ENCODE measurements at places on chromosomes 7 and 10. TPM values are rescaled to one million over a fixed set of nuclear protein-coding genes. Genes with fewer than 3 reads are reported as not detected.

The TMEM120A gene
- polyA plus RNA-seq, result 12.2 TPM

The CYP3A4 gene
- not detected for polyA plus RNA-seq

The FBXL13 gene
- 1.3 TPM for polyA plus RNA-seq

- DNase-seq, result no peak
Measured at GRCh38 chr10:118810796-118811505, 56.2 kb upstream of the CACUL1 start.

GRCh38 chr7:140624392-140625191 lies 16.0 kb downstream of the DENND2A start:
- no peak for DNase-seq

DNA sequence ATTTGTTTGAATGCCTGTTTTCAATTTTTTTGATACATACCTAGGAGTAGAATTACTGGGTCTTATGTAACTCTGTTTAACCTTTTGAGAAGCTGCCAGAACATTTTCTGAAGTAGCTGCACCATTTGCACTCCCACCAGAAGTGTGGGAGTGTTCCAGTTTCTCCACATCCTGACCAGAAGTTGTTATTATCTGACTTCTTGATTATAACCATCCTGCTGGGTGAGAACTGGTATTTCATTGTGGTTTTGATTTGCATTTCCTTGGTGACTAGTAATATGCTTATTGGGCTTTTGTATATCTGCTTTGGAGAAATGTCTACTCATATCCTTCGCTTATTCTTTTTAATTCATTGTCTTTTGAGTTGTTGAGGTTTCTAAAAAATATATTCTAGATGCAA lies 117.2 kb upstream of the GLCCI1 start:
- no peak for DNase-seq

DNA sequence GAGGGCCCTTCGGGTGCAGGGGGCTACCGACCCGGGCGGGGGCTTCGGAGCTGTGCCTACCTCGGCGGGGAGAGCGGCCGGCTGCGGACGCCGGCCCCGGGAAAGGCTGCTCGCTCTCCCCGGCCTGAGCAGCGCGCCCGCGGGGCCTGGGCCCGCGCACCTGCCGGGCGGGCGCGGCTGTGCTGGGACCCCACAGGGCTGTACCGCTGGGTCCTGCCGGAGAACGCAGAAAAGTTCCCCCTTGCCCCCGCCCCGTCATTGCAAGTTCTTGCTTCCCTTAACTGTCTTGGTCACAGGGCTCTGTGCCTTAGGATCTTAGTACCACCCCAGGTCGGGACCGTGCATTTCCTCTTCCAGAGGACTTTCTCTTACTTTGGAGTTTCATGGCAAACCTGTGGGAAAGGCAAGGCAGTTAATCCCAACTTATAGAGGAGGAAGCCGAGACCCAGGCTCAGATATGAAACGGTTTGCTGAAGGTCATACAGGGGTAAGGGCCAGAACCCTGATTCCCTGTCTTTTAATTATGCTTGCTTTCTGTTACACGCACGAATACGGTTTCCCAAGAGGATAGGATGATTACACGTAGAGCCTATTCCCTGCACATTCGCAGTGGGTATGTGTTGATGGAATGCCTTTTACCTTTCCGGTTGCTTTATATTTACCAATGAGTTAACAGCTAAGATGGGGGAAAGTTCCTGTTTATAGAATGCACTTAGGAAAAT lies 652 bp downstream of the PCGF5 start:
- DNase-seq, result no peak

DNA sequence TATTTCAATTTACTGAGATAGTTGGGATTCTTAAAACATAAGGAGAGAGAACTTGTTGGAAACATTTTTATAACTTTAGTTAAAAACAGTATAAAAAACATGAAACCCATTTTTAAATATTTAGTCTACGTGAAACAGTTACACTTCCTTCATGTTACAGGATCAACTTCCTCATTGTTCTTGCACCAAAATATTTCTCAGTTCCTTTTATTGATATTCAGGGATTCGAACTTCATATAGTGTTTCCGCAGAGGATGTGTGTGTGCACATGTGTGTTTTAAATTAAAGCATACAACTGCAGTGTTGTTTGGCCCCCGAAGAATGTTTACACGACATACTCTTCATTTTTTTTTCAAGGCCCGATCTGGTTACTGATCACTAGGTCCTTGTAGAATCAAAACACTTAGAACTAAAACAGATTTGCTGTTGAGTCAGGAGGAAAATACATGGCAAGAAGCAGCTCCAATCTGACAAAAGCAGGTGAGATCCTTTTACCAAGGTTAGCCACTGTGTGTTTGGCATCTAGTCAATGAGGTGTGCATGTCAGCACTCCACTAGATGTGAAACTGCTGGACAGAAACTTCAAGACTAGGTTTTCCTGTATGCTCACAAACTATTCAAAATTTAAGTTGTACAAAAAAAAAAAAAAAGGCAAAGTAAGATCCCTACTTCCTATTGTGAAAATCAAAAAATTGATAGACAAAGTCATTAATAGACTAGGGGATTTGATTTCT lies 60.4 kb downstream of the INSYN2A start:
- DNase-seq, result no peak

- DNase-seq, result no peak
Measured at GRCh38 chr10:24150853-24151252, 58.1 kb upstream of the KIAA1217 start.
